NCI-H510A treated with DMSO at 0.1 percent for 48 hours (cell line): ENCODE measurements at places on chromosomes 5 and 9.

- no peak for DNase-seq
Observed at GRCh38 chr9:136625101-136626065, 37.3 kb upstream of the EGFL7 start.

GRCh38 chr9:9521033-9521779, 1091.6 kb downstream of the PTPRD start:
- no peak for DNase-seq

DNA sequence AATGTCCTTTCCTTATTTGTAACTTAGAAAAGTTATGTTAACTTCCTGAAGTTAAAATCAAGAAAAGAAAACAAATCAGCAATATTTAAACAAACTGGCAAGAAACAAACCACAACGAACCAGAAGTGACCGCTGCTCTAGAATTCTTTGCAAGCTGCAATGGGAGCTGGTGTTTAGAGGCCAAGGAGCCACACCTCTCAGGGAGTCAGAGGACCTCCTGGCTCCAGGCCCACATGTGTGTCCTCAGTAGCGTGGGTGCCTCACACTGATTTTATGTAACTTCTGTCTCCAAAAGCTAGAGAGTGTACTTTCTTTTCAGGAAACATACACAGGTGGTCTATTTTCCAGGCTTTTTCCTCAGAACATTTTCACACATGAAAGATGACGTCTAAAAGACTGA, 100.4 kb downstream of the IRX2 start:
- no peak for DNase-seq

GRCh38 chr9:107394264-107394663, 95.3 kb downstream of the KLF4 start:
- DNase-seq: no peak
